Right ventricle myocardium inferior (tissue), 1 donor: ENCODE measurements at places on chromosomes 12 and 14. TPM values are rescaled to one million over a fixed set of nuclear protein-coding genes. Genes with fewer than 3 reads are reported as not detected.

The FAM90A1 gene
- total RNA-seq, result 0.46 TPM

The TRIM9 gene
- total RNA-seq, result 0.62 TPM

The GLI1 gene
- total RNA-seq, result 0.92 TPM

The VWF gene
- 244 TPM for total RNA-seq

The A2ML1 gene
- not detected for total RNA-seq

The CAPZA3 gene
- total RNA-seq, result not detected

The P2RX2 gene
- not detected for total RNA-seq

The TMEM121 gene
- total RNA-seq, result 3.4 TPM

DNA sequence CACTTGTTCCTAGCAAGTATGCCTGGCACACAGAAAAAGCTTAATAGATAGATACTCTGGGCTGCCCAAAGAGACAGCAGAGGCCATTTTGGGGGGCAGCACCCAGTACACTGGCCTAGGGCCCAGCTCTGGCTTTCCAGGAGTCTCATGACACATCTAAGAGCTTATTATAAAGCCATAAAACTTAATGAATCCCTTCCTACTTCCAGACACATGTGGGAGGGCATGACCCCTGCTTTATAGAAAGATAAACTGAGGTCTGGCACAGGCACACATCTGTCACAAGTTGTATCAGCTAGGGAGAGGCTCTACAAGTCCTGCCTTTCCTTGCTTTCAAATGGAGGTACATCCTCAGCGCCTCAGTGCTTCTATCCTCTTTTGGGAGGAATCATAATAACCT is 27.1 kb downstream of the FMNL3 start:
- DNase-seq, result no peak

- DNase-seq, result no peak
These were observed 88.3 kb downstream of the FIGNL2 start for GRCh38 chr12:51760231-51760630.

DNA sequence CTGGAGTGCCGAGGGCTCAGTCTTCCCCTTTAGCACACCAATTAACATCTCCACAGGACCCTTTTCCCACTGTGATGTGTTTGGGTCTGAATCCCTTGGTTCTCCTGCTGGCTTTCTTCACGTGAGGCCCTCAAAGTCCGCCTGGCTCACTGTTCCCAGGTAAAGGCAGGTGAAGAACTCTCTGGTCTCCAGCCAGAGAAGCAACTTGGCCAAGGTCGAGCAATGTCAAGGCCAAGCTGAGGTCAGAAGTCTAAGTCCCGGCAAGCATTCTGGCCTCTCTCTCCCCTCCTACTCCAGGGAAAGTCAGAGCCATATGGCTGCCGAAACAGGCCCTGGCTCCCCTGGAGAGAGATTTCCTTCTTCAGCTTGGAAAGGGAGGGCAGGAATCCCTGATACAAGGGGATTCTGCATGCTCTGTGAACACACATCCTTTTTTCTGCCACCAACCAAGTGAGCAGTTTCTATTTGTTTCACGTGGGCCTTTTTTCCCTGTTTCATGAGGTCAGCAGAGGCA is 61.4 kb upstream of the ESRRB start:
- DNase-seq, result no peak

DNA sequence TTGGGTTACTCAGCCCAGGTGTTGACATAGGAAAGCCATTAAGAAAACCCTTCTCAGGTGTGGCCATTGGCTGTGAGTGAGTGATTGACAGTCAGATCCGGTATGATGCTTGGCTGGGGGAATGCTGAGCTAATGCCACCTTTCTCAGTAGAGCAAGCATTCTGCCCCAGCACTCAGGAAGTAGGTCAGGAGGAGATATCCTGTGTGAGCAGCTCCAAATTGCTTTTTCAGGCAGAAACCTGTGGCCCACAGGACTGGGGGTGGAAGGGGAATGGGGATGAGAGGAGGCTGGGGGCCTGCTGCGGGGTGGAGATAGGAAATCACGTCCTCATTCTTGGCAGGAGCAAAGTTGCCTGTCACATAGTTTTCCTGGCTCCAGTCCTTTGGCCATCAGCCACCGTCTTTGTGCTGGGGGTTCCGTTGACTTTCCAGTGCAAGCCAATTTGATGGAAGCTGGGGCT is 55.7 kb downstream of the NINJ2 start:
- DNase-seq, result no peak

GRCh38 chr12:105947906-105948305 is 190.8 kb downstream of the NUAK1 start:
- no peak for DNase-seq

DNA sequence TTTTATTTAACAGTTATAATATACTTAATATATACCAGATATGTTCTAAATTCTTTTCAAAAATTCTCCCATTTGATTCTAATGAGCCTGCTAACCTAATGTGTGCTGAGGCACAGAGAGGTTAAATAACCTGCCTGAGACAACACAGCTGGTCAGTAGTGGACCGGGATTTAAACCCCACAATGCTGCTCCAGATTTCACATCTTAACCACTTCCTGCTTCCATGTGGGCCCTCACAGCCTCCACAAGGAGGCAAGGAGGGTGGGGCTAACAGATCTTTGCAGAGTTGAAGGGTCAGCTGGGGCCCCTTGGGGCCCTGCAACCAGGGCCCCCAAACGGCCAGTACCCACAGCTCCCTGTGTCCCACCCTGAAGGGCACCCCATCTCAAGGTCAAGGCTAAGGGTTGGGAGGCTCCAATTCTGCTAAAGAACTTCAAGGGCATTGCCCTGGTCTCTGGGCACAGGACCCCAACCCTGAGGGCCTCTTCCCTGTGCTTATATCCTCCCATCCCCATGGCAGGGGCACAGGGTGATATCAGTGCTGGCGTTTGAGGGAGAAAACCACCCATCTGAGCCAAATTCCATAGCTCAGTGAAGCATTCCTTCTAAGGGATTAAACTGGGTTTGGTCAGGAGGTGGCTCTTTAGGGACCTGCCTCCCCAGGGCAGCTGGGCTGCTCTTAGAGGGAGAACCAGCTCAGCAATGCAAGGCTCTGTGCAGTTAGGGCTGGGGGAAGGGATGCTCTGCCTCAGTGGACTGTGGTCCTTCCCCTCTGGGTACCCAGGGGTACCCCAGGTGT is 2.2 kb downstream of the KRT80 start:
- DNase-seq, result no peak

GRCh38 chr14:57479197-57479596 is 14.5 kb downstream of the CCDC198 start:
- DNase-seq, result no peak

DNA sequence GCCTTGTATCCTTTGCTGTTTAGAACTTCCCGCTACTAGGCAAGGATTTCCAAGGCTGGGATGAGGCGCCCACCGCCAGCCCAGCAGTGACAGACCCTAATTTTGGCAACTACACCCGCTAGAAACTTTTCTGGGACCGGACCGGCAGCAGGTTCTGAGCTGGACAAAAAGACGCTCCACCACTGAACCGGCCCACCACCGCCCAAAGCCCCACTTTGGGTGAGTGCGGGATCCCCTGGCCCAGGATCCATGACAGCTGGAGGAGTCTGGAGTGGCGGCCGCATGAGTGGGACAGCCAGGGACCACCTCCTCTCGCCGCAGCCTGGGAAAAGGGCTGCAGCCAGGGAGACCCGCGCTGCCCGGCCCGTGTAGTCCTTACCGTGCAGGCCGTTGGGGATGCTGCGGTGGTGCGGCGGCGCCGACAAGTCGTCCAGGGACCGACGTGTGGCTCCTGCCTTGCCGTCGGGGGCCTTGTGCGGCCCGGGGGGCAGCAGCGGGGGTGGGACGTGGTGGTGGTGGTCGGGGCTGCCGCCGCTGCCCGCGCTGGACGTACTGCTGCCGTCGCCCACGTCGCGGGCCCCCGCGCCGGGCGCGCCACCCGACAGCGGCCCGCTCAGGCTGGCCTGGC is 1.1 kb downstream of the CCDC85C start:
- peak; percentile 46 for DNase-seq

DNA sequence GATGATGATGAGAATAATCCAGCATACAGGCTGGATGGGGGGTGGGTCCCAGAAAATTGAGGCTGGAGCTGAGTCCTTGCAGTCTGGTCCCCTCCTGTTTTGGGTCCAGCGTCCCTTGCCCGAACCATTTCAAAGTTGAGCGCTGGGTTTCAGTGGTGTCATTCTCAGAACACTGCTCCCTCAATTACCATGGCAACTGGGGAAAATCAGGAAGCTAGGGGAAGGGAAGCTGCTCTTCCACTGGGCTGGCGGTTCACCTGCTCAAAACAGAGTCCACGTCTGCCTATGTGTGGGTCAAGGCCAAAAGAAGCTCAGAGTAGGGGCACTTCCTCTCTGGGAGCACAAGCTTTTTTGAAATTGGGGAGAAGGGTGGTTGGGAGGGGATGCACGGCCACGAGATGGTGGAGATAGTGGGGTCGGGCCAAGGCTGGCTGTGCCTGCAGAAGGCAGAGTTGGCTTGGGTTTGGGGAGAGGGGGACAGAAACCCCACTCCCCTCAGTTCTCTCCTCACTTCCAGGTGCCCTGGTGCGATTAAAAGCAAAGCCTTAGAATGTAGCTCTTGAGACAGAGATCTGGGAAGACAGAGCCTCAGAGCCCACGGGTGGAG is 1.7 kb upstream of the NOS1 start:
- no peak for DNase-seq

DNA sequence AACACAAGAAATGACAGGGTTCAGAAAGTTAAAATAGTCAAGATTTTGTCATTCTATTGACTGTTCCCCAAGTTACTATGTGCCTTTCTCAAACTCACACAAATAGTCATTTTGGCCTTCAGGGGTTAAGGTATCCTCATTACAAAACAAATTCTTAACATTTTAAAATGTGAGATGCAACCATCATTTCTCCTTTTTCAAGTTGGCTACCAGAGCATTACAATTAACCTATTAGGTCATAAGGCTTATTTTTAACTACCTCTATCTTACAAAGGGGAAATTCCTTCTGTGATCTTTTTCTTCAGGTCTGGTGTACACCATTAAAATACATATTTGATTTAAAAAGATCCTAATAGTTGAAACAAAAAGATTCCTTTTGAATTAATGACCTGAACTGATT is 61.2 kb downstream of the SLC38A1 start:
- no peak for DNase-seq

- DNase-seq, result no peak
These were observed 35.7 kb downstream of the GNPTAB start for GRCh38 chr12:101795013-101795412.

DNA sequence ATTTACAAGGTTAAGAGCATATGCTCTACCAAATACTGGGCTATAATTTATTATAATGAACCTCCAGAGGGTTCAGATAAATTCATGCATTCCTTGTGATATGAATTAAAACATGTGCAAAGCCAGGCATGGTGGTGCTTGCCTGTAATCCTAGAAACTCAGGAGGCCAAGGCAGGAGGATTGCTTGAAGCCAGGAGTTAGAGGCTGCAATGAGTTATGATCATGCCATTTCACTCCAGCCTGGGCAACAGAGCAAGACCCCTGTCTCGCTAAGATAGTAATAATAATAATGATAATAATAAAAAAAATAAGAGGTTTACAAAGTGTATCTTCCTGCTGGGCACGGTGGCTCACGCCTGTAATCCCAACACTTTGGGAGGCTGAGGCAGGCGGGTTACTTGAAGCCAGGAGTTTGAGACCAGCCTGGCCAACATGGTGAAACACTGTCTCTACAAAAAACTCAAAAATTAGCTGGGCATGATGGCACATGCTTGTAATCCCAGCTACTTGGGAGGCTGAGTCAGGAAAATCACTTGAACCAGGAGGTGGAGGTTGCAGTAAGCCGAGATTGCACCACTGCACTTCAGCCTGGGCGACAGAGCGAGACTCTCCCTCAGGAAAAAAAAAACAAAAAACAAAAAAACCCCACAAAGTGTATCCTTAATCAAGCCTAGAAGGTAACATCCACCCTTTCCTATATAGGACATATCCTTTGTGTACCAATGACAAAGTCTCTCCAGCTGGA is 7.3 kb upstream of the CS start:
- no peak for DNase-seq

DNA sequence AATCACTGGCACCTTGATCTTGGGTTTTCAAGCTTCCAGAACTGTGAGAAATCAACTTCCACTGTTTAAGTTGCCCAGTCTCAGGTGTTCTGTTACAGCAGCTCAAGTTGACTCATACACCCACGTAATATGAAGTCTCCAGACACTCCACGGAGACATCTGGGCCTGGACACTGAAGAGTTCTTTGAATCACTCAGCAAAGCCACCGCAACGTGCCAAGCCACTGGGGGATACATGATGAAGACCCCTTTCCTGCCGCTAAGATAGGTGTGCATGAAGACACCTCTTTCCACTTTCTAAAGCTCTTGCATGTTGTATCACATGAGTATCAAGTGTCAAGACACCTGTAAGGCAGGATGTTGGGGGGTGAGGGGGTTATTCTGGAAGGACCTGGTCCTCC is 311.7 kb upstream of the RTL1 start:
- DNase-seq, result no peak

DNA sequence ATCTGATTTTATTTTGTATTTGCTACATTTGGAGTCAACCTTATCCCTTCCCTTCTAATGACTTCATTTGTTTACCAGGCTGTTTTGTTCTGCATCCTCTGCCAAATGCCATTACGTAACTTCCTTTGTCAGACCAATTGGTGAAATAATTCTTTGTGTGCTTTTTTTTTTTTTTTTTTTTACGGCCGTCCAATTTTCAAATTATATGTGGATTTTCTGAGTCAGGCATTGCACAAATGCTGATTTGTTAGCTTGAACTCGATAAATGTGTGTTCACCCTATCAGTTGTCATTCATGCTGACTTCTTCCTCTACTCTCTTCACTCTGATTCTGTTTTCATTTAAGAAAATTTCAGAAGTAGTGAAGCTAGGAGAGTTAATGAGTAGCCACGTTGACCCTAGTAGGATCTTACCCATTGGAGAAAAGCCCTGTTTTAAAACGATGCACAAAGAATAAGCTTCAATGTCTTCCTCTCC is 386.2 kb downstream of the DIO2 start:
- DNase-seq, result no peak

DNA sequence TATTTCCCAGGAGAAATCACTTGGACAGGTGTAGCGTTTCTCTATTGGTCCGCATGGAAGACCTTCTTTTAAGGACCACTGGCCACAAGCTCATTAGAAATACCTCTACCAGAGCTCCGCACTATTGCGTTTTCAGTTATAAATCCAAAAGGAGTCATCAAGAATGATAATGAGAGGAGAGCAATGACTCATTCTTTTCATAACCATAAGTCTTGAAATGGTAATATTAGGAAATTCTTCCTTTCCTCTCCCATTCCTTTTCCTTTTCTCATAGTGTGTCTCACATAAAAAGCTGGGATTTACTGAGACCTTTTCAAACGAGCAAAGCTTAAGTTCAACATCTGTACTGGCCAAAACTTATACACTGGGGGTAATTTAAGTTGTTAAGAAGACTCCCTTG is 215.7 kb downstream of the CPNE8 start:
- no peak for DNase-seq
